ENCODE measurements at places on chromosomes 3 and 15.

DNA sequence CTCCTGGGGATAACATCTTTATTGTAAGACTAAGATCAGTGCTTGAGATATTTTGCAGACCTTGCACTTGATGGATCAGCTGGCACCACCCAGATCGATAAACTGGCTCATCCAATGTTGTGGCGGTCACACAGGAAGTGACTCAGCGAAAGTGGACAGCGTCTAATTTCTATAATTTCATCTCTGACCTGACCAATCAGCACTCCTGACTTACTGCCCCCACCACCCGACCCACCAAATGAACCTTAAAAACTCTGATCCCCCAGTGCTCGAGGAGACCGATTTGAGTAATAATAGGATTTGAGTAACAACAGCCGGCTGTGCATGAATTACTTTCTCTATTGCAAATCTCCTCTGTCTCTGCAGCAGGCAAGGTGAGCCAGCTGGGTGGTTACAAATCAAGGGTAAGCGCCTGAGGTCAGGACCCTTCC lies 62.7 kb upstream of the RNU6-1 start:
- DNase-seq, result no peak

- DNase-seq, result no peak
Observed at GRCh38 chr3:166829896-166830295, 550.2 kb downstream of the ZBBX start.

DNA sequence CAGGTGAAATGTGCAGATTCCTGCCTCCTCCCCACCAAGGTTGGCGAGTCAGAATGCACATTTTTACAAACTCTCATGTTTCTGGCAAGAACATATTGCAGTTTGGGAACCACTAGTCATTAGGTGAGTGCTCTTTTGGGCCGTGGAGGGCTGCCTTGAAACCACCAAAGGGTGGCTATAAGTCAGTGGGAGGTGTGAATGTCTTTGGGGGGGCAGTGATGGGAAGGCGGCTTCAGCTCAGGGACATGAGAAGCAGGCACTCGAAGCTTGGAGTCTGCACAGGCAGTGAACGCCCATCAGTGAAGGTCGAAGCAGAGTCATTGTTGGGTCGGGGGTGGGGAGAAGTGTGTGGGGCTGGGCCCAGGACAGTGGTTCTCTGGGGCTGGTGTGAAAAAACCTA lies 1.1 kb downstream of the NOX5 start:
- DNase-seq, result no peak

DNA sequence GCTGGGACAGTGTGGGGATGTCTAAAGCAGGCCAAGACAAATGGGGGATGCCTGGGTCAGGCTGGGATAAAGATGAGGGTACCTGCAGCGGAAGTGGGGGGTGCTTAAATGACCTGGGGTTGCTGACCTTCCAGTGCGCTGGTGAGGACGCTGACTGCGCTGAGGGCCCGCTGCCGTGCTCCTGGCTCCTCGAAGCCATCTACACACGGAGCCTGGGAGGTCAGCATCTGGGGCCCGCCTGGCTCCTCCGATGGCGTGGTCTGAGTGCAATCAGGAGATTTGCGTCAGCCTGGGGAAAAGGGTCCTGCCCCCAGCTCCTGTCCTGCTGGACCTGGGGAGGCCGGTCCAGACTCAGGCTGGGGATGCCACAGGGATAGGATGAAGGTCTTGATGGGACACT lies 50.7 kb downstream of the SCN5A start:
- no peak for DNase-seq

DNA sequence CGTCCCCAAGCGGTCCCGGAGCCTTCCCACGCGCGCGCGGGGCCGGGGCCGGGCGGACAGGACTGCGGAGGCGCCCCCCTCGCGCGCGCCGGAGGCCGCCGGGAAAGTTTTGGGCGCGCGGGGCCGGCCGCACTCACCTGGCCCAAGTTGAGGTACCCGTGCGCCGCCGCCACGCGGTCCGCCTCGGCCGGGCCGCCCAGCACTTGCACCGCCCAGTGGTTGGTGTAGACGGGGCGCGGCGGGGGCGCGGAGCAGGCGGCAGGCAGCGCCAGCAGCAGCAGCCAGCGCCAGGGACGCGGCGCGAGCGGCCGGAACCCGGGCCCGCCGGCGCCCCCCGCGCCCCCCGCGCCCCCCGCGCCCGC lies 289 bp downstream of the PCSK6 start:
- DNase-seq, result peak; percentile 41

- DNase-seq, result no peak
Observed at GRCh38 chr15:94247789-94248638, 16.7 kb downstream of the MCTP2 start.

DNA sequence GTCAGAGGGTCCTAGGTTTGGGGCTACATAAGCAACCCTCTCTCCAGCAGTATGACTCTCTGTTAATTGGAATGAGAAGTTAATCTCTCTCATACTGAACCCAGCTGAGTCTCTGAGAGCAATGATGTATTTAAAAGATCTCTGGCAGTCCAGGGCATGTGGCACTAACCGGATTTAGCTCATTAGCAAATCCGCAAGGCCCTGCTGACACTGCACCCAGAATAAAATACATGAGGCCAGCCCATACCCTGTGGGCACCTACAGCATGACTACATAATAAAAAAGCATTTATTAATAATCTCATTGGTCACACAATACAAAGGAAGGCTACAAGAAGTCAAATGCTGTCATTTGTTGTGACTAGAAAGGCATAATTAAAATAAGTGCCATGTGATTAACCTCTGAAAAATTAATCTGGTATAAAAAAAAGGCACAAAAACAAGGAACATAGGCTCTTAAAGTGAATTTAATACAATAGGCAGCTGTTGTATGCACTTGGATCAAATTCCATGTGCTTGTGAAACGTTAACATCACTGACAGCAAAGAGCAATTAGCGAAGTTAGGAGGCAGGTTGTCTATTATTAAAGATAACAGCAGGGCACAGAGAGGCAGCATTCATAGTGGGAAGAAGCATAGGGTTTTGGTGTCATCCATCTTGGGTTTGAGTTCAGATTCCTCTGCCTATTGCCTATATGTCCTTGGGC lies 381.2 kb downstream of the WDR72 start:
- no peak for DNase-seq

DNA sequence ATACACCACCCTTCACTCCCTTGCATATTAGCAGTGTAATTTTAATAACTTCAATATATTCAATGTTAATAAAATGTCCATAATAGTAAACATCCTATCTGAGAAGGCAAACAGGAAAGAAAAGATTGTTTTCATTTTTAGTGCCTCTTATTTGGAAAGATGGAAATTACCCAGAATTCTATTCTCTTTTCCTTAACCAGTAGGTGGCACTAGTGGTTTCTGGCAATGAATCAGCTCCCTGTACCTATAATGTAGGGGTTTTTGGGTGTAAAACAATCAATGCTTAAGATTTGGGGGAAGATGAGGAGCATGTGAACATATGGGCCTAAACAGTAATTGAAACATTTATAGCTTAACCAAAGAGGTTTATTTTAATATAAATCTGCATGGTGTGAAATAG lies 5.7 kb upstream of the SEMA6D start:
- DNase-seq, result no peak

GRCh38 chr15:62462721-62463120 lies 297.6 kb upstream of the C2CD4B start:
- DNase-seq, result no peak

GRCh38 chr3:35602395-35602936 lies 36.9 kb upstream of the ARPP21 start:
- DNase-seq, result no peak

DNA sequence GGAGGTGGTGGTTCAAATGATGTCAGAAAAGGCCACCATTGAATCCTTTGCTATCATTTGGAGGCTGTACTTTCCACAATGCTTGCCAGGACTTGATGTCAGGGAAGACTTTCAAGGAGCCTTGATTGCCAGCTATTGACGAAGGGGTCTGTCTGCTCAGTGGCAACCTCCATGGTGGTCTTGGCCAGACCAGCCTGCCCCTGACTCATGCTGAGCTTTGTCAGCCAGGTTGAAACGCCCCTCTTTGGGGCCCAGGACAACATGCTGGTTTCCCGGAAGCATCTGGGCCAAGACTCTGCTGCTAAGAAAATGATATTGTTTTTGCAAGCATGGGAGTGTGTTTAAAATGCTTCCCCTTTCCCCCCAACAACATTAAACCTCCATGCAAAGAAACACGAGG lies 26.7 kb downstream of the CGNL1 start:
- no peak for DNase-seq

GRCh38 chr3:148642616-148643015 lies 55.1 kb upstream of the AGTR1 start:
- no peak for DNase-seq

DNA sequence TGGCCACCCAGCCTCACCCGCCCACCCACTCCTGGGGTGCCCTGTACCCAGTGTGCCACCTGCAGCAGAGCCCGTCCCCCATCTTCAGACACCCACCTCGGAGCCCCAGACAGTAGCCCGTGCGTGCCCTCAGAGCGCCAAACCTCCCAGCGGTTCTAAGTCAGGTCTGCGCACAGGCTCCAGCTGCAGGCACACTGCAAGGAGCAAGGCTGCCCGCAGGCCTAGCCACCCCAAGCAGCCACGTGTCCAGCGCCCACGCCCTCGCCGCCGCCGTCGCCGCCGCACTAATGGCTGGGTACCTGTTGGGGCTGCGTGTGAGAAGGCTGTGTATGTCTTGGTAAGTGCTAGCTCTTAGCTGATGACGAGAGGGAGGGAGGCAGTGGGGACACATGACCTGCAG lies 8.8 kb upstream of the CHST14 start:
- no peak for DNase-seq

DNA sequence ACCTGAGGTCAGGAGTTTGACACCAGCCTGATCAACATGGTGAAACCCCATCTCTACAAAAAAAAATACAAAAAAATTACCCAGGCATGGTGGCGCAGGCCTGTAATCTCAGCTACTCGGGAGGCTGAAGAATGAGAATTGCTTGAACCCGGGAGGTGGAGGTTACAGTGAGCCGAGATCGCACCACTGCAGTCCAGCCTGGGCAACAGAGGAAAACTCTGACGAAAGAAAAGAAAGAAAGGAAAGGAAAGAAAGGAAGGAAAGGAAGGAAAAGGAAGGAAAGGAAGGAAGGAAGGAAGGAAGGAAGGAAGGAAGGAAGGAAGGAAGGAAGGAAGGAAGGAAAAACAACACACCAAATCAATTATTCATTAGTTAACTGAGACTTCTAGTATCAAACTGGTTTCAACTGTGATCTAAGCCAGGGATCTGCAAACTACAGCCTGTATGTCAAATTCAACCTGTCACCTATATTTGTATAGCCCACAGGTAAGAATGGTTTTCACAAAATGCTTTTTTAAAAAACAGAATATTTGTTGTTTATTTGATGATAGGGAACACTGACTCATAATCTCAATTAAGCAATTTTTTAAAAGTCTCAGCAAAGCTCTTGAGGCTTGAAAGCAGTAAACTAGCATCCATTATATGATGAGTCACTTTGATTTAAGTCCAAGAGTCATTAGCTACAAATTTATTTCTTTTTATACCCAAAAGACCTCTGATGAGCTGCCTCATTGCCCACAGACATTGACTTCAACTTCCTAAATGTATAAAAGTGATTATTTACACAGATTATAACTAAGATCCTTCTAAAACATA lies 127.6 kb downstream of the TBL1XR1 start:
- no peak for DNase-seq

GRCh38 chr15:63982381-63982854 lies 63.9 kb downstream of the DAPK2 start:
- no peak for DNase-seq

DNA sequence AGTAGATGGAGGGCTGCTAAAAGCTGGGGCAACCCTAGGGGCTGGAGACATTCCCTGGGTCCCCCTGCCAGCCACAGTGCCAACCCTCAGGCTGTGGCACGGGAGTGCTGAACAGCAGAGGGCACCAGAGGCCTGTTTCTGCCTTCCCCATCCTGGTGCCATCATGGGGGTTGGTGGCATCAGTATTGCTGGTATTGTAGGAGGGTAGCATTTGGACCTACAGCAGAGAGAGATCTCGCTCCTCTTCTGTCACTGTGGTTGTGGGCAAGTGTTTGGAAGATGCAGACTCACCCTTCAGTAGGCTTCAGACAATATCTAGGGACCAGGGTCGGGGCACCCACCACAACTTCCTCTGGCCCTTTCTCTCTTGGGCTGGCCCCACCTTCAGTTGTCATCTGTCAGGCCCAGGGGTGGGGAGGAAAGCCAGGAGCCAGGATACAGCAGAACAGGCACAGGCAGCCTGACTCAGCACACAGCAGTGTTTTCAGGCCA lies 123.5 kb downstream of the RPLP1 start:
- DNase-seq, result peak; percentile 53

- DNase-seq, result no peak
Observed at GRCh38 chr3:184532940-184533732, 28.4 kb upstream of the EPHB3 start.

DNA sequence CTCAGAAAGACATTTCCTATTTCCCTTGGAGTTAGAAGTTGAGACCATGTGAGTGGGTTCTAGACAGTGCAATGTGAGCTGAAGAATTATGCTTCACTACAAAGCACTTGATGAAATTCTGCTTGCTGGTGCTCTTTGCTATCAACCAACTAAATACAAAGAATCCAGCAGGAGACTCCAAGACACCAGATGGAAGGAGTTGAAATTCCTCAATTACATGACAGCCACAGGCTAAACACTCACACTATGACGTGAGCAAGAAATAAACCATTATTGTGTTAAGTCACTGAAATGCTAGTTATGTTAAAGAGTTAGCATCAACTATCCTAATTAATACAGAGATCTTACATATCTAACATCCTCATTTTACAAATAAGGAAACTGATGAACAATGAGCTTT lies 8.2 kb upstream of the MAP4 start:
- no peak for DNase-seq

- no peak for DNase-seq
Observed at GRCh38 chr3:184323696-184324095, 9.3 kb downstream of the EIF4G1 start.

GRCh38 chr15:98596885-98597392 lies 51.4 kb upstream of the IGF1R start:
- no peak for DNase-seq

GRCh38 chr15:38696109-38696727 lies 131.6 kb upstream of the RASGRP1 start:
- no peak for DNase-seq

DNA sequence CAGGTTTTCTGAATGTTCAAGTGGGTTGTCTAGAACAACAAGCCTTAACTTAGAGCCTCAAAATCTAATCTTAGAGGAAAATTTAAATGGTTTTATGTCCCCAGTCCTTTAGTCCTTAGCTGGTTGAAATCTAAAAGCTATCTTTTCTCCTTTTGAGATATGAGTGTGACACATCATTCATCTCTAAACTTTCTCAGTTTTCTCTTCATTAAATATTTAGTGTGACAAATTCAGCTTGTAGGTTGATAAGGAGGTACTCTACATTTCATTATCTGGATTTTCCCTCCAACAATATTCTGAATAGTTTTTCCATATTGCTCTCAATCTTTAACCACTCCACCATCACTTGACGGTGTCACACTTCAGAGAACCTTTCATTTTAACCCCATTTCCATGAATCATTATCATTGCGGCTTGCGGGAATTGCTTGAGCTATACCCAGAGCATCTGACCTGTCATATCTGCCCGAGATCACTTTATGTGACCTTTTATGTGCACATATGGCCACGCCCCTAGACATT lies 16.1 kb upstream of the ATP8B4 start:
- DNase-seq, result no peak
